ENCODE measurements at places on chromosomes 16 and 17. TPM values are rescaled to one million over a fixed set of nuclear protein-coding genes. Genes with fewer than 3 reads are reported as not detected.

DNA sequence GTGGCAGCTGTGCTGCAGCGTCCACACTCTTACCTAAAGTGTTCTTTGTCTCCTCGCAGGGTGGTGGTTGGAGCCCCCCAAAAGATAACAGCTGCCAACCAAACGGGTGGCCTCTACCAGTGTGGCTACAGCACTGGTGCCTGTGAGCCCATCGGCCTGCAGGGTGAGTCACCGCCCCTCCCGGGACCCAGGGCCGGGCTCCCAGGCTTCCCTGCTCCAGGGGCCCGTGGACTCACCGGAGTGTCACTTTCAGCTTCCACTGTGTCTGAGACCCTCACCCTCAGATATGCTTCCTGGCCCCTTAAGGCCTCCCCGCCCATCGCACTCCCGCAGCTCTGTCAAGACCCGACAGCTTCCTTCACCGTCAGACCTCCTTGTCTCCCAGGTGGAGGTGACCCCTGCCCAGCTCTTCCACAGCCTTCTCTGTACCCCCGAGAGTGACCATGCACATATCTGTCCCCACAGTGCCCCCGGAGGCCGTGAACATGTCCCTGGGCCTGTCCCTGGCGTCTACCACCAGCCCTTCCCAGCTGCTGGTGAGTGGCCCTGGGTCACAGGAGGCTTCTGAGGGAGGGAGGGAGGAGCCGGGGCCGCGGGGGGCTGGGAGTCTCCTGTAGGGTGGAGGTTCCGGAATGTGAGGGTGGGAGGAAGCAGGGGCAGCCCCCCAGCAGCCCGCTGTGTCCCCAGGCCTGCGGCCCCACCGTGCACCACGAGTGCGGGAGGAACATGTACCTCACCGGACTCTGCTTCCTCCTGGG lies 1.8 kb downstream of the ITGAX start:
- DNase-seq: peak; percentile 17

- DNase-seq: no peak
Observed at GRCh38 chr17:44959821-44960531, 8.1 kb downstream of the C1QL1 start.

GRCh38 chr17:19673623-19674022 lies 25.1 kb downstream of the ALDH3A2 start:
- no peak for DNase-seq

GRCh38 chr16:5062790-5063765 lies 2.7 kb downstream of the C16orf89 start:
- DNase-seq: no peak

Gene CX3CL1
- 0.69 TPM for total RNA-seq

Data from SJCRH30 (cell line).